Esophagus mucosa (tissue), 1 donor: ENCODE measurements at places on chromosomes 3 and 15. TPM values are rescaled to one million over a fixed set of nuclear protein-coding genes. Genes with fewer than 3 reads are reported as not detected.

GRCh38 chr3:23435904-23436303, 232.8 kb downstream of the UBE2E2 start:
- no peak for ATAC-seq

DNA sequence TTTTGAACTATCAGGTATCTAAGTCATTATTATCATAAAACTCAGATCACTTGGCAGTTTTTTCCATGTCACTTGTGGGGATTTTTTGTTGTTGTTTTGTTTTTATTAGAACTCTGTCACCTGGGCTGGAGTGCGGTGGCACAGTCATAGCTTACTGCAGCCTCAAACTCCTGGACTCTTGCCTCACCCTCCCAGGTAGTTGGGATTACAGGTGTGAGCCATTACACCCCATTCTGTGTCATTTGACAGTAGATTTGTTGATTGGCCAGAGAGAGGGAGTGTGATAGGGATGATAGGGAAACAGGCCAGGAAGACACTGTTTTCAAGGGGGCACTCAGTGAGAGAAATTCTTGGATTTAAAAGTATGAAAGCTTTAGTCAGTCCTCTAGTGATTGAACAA, 54.7 kb upstream of the SCAANT1 start:
- peak; percentile 58 for ATAC-seq

DNA sequence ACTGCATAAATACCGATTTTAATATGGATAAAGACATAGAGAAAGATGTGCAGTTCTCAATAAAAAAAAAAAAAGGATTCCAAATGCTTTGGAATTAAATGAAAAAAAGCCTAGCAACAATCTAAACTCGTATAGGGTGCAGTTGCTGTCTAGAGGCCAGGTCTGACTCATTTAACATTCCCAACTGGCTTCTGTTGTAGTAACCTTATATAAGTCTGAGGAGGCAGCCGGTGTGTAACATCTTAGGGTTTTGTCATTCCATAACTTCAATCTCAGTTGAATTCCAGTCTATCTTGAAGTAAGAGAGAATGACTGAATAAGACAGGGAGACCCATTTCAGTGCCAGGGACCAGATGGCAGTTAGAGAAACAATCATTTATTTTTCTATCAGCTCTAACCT, 6.5 kb downstream of the PDCD10 start:
- ATAC-seq, result peak; percentile 74

DNA sequence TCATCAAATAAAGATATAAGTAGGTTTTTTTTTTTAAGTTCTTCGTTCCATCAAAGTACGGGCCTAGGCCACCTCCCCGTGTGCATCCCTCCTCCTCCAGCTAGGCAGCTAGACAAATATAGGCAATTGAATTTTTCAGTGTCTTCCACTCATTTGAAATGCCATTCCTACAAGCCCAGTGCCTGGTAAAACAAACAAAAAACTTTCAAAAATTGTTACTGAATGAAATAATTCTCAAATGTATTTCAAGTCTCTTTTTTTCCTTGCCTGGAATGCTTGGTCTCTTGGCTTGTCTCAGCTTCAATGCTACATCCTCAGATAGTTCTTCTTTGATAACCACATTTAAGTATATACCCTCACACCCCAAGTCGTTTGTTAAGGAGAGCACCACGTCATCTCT, 3.8 kb downstream of the EIF2AK4 start:
- ATAC-seq, result no peak

DNA sequence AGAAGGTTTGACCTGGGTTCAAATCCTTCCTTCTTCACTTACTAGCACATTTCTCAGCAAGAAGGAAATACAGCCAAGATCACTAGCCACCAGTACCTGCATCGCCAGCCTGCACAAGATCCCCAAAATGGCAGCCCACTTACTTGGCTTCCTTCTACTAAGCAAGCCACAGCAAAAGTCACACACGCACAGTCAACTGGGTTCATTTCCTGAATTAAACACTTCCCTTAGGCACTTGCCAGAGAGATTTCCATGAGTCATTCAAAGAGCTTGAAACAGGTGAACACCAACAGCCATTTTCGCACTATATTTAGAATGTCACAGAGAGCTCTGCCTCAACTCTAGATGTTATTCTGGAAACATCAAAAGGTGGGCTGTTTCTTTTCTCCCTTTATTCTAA, 42.6 kb downstream of the MGLL start:
- peak; percentile 66 for ATAC-seq

Gene DUOX2
- 29.3 TPM for total RNA-seq

DNA sequence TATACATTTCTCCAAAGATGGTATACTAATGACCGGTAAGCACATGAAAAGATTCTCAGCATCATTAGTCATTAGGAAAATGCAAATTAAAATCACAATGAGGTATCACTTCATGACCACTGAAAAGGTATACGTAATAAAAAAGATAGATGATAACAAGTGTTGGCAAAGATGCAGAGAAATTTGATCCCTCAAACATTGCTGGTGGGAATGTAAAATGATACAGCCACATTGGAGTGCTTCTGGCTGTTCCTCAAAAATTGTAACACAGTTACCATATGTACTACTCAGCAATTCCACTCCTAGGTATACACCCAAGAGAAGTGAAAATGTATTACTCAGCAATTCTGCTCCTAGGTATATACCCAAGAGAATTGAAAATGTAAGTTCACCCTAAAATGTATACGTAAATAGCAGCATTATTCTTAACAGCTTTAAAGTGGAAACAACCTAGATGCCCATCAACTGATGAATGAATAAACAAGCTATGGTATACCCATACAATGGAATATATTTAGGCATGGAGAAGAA, 25.0 kb upstream of the KY start:
- no peak for ATAC-seq

DNA sequence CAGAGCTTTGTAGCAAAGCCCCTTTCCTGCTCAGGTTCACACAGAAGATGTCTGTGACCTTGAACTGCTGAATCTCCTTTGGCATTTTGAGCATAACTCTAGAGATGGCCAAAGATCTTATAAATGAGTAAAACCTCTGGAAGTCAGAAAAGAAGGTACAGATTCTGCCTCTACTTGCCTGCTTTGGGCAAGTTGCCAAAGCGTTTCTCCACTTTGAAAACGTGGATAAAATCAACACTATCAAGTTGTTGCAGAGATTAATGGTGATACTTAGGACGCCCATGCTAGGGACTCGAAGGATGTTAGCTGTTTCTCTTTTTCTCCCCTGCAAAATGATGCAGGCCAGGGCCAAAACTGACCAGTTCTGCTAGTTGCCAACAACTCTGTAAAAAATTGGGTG, 68.0 kb upstream of the CMTM7 start:
- no peak for ATAC-seq

Gene C3orf22
- total RNA-seq, result not detected

- peak; percentile 26 for ATAC-seq
Measured at GRCh38 chr3:40290396-40290795, 19.1 kb upstream of the EIF1B start.

Gene LRRC49
- 2.7 TPM for total RNA-seq

DNA sequence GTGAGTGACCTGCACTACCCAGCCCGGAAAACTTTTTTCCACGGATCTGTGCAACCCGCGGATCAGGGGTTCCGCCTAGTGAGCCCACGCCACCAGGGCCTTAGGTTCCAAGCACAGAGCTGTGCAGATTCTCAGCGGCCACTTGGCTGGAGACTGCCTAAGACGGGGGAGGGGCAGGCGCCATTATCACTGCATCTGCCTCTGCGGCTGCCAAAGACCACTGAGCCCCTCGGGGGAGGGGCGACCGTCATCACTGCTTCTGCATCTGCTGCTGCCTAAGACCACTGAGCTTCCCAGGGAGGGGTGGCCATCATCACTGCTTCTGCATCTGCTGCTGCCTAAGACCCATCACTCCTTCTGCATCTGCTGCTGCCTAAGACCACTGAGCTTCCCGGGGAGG, 460.2 kb downstream of the OCA2 start:
- no peak for ATAC-seq

Gene CAMK2N2
- total RNA-seq, result 0.24 TPM
